ENCODE measurements at places on chromosomes 3 and 15.

DNA sequence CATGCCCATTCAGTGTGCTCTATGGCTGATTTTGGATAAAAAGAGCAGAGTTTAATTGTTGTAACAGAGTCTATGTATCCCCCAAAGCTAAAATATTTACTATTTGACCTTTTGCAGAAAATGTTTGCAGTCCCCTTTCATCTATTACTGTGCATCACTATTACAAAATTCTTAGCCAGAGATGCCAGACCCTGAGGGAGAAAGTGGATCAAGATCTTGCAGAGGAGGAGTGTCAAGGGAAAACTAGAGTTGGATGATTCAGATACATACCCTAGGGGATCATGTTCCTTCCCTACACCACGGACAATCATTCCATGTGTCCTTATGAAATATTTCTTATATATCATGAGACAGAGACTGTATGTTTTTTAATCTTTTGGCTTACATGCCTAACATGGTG lies 68.6 kb upstream of the TPRG1 start:
- no peak for DNase-seq

- DNase-seq = no peak
Observed at GRCh38 chr15:31032961-31033371, 41.5 kb upstream of the MTMR10 start.

DNA sequence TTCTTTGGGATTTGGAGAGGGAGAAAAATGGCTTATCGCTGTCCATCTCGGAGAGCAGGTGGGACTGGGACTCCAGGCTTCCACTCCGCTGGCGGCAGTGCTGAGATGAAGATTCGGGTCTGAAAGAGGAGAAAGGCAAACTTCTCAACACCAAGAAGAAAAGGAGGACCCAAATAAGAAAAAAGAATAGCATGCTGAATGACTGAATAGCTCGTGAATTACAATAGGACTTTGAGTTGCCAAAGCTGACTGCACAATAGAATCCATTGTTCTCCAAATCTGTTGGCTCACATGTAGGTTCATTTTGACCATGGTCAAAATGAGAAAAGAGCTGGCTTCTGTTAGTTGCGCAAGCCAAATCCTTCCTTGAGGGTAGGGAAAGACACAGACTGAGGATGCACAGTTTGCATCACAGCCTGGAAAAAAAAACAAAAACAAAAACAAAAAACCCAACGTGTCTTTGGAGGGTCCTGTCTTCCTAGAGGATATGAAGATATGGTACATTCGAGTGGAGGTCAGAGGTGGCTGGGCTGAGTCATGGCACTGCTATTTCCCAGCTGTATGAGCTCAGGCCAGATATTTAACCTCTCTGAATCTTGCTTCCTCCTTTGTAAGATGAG lies 59.3 kb upstream of the LMOD3 start:
- no peak for DNase-seq

DNA sequence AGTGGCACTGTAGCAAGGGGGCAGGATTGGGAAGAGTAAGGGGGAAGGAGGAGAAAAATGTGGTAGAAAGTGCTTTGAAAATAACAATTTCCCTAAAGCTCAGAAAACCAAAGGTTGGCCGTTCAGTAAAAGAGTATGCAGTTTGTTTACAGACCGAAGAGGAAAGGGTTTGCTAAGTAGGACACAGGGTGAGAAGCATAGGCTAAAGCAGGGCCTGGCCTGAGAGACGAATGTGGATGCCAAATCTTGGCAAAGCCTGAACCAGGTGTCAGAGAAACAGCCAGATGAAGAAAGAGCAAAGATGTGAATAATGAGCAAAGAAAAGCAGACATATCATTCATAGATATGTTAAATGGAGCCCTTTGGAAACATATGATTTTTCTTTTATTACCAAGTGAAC lies 17.1 kb downstream of the NEK10 start:
- DNase-seq = no peak

Data from activated CD8-positive, alpha-beta memory T cell treated with anti-CD3 and anti-CD28 coated beads for 24 hours (primary cell).